Vagina (tissue), 2 donors: ENCODE measurements at places on chromosomes 3 and 15.

GRCh38 chr3:9253327-9253726, 3.9 kb upstream of the SRGAP3 start:
- no peak for DNase-seq
- no peaks in the 10 kb centered on the region for H3K27me3 ChIP-seq
- H3K4me1 ChIP-seq, result peaks cover 18% of the 10 kb centered on the region
- H3K36me3 ChIP-seq, result no peaks in the 10 kb centered on the region

DNA sequence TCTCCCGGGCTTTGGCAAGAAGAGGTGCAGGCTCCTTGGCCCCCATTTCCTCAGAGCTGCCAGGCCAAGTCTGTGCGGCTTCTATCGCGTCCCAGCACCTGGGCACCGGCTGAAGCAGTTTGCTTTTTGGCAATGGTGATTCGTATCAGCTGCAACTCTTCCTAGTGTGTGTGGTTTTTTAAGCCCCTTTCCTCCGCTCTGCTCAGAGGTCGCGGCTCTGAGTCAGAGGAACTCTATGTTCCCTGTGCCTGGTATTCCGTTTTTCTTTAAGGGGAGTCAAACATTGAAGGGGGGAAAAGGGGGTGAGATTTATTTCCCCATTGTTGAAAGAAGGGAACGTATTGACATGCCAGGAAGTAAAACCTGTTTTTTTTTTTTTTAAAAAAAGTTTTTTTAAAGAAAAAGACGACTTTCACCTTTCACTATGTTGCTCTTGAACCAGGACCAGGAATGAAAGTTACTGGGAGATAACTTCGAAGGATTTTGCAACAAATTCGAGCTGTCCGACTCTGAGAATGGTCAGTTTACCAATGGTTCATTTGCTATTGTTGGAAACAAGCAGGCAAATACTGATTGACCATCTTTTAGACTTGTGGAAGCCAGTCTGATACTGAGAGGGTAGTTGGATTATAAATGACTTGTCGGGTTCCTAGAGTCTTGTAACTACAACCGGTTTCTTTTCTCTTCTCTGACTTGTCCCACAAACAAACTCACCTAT, 1.1 kb downstream of the ARMC8 start:
- peaks cover 27% of the 10 kb centered on the region for H3K4me1 ChIP-seq
- H3K27me3 ChIP-seq, result no peaks in the 10 kb centered on the region
- H3K27ac ChIP-seq, result peak overlapping the region; percentile 93
- no peak for DNase-seq
- H3K36me3 ChIP-seq, result no peaks in the 10 kb centered on the region
- H3K4me3 ChIP-seq, result peak overlapping the region; percentile 93

- H3K4me3 ChIP-seq, result no peak overlapping the region
- no peaks in the 10 kb centered on the region for H3K27me3 ChIP-seq
- DNase-seq, result no peak
- no peak overlapping the region for H3K27ac ChIP-seq
- no peaks in the 10 kb centered on the region for H3K36me3 ChIP-seq
- H3K4me1 ChIP-seq, result no peaks in the 10 kb centered on the region
These were observed 47.6 kb downstream of the SSR3 start for GRCh38 chr3:156507285-156507684.

- no peak for DNase-seq
- H3K36me3 ChIP-seq, result no peaks in the 10 kb centered on the region
- no peak overlapping the region for H3K4me3 ChIP-seq
- no peak overlapping the region for H3K27ac ChIP-seq
- no peaks in the 10 kb centered on the region for H3K27me3 ChIP-seq
These were observed 27.6 kb downstream of the SPTBN5 start for GRCh38 chr15:41866263-41866703.

- no peak overlapping the region for H3K4me3 ChIP-seq
- no peak overlapping the region for H3K27ac ChIP-seq
These were observed 14.1 kb downstream of the RPLP1 start for GRCh38 chr15:69466733-69467132.

DNA sequence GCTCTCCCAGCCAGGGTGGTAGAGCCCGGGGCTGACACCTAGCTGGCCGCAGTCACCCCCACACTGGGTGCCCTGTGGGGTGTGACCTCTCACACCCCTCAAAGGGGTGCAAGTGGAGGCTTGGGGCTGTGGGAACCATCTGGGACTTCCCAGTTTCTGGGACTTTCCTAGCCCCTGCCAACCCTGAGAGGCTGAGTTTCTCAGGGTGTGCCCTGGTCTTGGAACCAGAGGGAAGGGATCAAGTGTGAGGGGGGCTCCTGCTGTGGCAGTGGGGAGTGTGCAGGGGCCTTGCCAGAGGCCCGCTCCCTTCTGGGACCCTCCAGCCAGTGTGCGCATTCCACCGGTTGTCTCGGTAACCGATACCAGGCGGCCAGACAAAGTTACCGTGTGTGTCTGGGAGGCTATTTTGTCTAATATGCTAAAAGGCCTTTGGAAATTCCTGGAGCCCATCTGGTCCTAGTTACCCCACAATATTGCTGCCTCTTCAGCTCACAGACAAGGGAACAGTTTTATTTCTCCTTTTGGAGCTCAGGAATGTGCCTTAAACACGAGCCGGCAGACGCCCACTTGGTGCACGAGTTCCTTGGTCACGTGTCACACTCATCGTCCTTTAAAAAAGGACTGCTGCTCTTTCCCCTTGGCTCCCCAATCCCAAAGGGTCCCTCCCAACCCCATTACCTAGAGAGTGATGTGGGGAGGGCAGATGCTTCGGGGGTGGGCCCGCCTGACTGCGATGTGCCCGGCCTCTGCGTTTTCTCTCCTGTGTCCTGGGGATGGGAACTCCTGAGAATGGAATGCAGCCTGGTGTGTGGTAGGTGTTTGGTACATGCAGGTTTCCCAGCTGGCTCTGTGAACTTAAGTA, 33.2 kb downstream of the HDAC11 start:
- H3K4me1 ChIP-seq, result peaks cover 69% of the 10 kb centered on the region
- peak overlapping the region; percentile 91 for H3K27ac ChIP-seq
- H3K36me3 ChIP-seq, result no peaks in the 10 kb centered on the region
- H3K4me3 ChIP-seq, result no peak overlapping the region
- DNase-seq, result no peak

DNA sequence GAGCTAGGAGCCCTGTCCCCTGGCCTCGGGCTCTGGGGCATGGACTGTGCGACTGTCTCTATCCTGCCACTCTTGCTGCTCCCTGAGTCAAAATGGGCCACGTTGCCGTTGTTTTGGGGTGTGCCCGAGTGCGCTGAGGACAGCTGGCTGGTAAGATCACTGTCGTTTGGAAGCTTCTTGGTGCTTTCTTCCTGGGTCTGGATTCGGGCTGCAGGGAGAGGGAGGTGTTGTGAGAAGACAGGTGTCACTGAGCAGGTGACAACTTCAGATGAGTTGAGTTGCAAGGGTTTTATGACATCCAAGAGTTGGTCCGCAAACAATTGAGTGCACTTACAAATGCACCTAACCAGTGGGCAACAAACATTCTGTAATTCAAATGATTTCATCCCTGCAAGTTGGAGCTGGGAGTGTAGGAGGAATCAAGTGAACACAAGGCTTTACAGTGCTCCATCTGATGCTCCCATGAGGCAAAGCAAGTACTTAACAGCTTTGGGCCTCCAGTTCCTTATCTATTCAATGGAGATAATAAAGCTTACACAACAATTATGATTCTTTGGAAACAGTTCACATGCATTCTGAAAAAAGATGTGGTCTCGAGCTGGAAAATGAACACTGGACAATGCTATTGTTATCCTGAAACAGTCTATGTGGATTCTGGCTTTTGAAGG, 11.0 kb upstream of the STARD5 start:
- H3K4me1 ChIP-seq, result peaks cover 27% of the 10 kb centered on the region
- H3K4me3 ChIP-seq, result no peak overlapping the region
- no peak overlapping the region for H3K27ac ChIP-seq

GRCh38 chr3:45677033-45677446, 12.2 kb upstream of the SACM1L start:
- H3K4me1 ChIP-seq, result peaks cover 22% of the 10 kb centered on the region
- peak; percentile 93 for DNase-seq
- no peak overlapping the region for H3K4me3 ChIP-seq
- H3K27ac ChIP-seq, result peak overlapping the region; percentile 73
- H3K27me3 ChIP-seq, result no peaks in the 10 kb centered on the region

DNA sequence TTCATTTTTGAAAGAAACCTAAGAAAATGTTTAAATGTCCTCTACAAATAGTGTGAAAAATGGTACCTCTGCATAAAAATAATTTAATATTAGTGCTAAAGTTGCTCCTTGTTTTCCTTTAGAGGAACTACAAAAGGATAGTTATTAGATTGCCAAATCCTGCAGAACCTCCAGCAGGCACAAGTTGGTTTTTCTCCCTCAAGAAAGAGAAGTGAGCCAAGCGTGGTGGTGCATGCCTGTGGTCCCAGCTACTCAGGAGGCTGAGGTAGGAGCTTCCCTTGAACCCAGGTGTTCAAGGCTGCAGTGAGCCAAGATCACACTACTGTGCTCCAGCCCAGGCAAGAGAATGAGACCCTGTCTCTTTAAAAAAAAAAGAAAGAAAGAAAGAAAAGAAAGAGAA, 85.1 kb upstream of the TSEN2 start:
- H3K4me3 ChIP-seq, result no peak overlapping the region
- no peaks in the 10 kb centered on the region for H3K36me3 ChIP-seq
- no peaks in the 10 kb centered on the region for H3K27me3 ChIP-seq
- H3K4me1 ChIP-seq, result peaks cover 10% of the 10 kb centered on the region
- H3K27ac ChIP-seq, result no peak overlapping the region

GRCh38 chr15:78061963-78062427, 15.5 kb downstream of the TBC1D2B start:
- no peak overlapping the region for H3K4me3 ChIP-seq
- H3K4me1 ChIP-seq, result peaks cover 98% of the 10 kb centered on the region
- peak overlapping the region; percentile 87 for H3K27ac ChIP-seq
- no peak for DNase-seq

DNA sequence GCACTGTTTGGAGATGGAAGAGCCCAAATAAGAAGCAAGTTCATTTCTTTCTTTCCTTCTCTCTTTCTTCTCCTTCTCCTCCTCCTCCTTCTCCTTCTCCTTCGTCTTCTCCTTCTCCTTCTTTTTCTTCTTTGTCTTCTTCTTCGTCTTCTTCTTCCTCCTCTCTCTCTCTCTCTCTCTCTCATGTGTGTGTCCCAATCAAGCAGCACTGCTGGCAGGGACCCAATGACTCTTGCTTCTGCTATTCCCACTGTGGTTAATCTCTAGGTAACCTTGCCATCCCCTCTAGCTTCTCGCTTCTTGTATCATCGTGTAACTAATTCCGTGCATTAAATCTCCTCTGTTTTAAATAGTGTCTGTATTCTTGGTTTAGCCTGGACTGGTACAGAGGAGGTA, 26.1 kb upstream of the ZNF280D start:
- no peak overlapping the region for H3K4me3 ChIP-seq
- H3K27me3 ChIP-seq, result no peaks in the 10 kb centered on the region
- DNase-seq, result no peak
- no peaks in the 10 kb centered on the region for H3K36me3 ChIP-seq
- peaks cover 53% of the 10 kb centered on the region for H3K4me1 ChIP-seq

GRCh38 chr3:140375002-140375401, 302.9 kb upstream of the TRIM42 start:
- H3K4me1 ChIP-seq, result no peaks in the 10 kb centered on the region
- DNase-seq, result no peak
- H3K4me3 ChIP-seq, result no peak overlapping the region
- H3K36me3 ChIP-seq, result no peaks in the 10 kb centered on the region
- no peaks in the 10 kb centered on the region for H3K27me3 ChIP-seq

- no peak overlapping the region for H3K4me3 ChIP-seq
- no peaks in the 10 kb centered on the region for H3K4me1 ChIP-seq
- DNase-seq, result no peak
- no peaks in the 10 kb centered on the region for H3K36me3 ChIP-seq
These were observed 66.4 kb downstream of the EXOG start for GRCh38 chr3:38562467-38562925.

GRCh38 chr3:23376516-23377248, 173.6 kb downstream of the UBE2E2 start:
- no peaks in the 10 kb centered on the region for H3K36me3 ChIP-seq
- no peaks in the 10 kb centered on the region for H3K4me1 ChIP-seq
- no peak overlapping the region for H3K4me3 ChIP-seq
- no peaks in the 10 kb centered on the region for H3K27me3 ChIP-seq

DNA sequence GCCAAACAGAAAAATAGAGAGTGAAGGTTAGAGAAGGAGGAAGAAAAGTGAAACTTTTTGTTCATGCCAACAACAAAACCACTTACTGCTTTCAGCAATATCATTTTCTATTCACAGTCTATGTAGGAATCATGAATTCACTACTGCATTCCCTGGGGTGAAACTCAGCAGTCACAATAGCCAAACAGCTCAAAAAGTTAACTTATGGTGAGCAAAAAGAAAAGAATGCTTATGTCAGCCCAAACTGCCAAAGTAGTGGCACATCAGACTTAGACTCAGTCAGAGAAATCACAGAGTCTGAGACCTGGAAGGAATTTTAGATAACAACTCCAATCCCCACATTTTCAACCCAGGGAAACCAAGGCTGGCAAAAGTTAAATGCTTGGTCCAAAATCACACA, 238.7 kb upstream of the TMCO5A start:
- H3K27me3 ChIP-seq, result no peaks in the 10 kb centered on the region
- DNase-seq, result no peak
- H3K4me1 ChIP-seq, result no peaks in the 10 kb centered on the region
- no peaks in the 10 kb centered on the region for H3K36me3 ChIP-seq

DNA sequence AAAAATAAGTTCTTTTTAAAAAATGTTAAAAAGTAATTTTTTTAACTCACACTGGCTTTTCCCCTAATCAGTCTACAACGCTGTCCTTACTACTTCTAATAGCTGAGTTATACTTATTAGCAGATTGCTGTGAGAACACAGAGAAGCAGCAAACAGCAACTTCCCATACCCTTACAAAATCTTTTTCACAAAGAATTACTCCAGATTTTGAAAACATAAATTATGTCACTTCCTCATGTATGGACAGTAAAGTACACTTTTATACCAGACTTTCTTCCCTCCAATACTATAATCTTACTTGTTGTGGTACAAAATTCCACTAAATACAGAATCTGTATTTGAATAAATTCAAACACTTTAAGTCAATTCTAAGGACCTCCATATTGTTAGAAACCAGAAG, 2.1 kb downstream of the PHC3 start:
- no peaks in the 10 kb centered on the region for H3K27me3 ChIP-seq
- peak overlapping the region; percentile 86 for H3K4me3 ChIP-seq
- peaks cover 33% of the 10 kb centered on the region for H3K36me3 ChIP-seq

- no peak overlapping the region for H3K4me3 ChIP-seq
- no peak overlapping the region for H3K27ac ChIP-seq
- peaks cover 12% of the 10 kb centered on the region for H3K4me1 ChIP-seq
These were observed 1.8 kb downstream of the APBA2 start for GRCh38 chr15:28887339-28888174.

DNA sequence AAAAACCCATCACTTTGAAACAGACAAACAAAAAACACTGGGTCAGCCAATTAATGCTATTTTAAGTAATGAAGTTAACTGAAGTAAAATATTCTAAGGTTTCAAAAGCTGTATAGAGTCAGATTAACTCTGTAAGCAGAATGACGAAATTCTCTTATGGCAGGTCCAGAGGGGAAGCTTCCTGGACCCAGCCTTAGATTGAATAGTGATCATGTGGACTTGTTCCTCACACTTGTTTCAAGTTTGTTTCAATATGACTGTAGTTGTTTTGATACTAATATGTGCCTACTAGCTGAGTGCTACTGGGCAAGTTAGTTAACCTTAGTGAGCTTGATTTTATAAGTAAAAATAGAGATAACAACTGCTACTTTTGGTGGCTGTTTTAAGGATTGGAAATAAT, 32.6 kb downstream of the PLS1 start:
- DNase-seq, result no peak
- H3K27me3 ChIP-seq, result no peaks in the 10 kb centered on the region
- H3K4me1 ChIP-seq, result no peaks in the 10 kb centered on the region
- H3K4me3 ChIP-seq, result no peak overlapping the region

- H3K4me3 ChIP-seq, result no peak overlapping the region
- no peaks in the 10 kb centered on the region for H3K36me3 ChIP-seq
- H3K4me1 ChIP-seq, result no peaks in the 10 kb centered on the region
These were observed 1455.9 kb downstream of the SI start for GRCh38 chr3:163622384-163622783.

GRCh38 chr3:179414804-179415203, 36.5 kb downstream of the GNB4 start:
- no peaks in the 10 kb centered on the region for H3K36me3 ChIP-seq
- no peaks in the 10 kb centered on the region for H3K27me3 ChIP-seq
- no peaks in the 10 kb centered on the region for H3K4me1 ChIP-seq
- H3K27ac ChIP-seq, result no peak overlapping the region
- DNase-seq, result no peak
